SHP77 (cell line): ENCODE measurements at places on chromosomes 2 and 18.

GRCh38 chr2:140063356-140063755 lies 1283.2 kb upstream of the NXPH2 start:
- no peak for DNase-seq

GRCh38 chr2:8430628-8431027 lies 251.2 kb upstream of the ID2 start:
- DNase-seq, result no peak

- no peak for DNase-seq
Measured at GRCh38 chr2:113132414-113133021, 5.1 kb downstream of the IL1RN start.

GRCh38 chr2:7840651-7841380 lies 841.0 kb upstream of the ID2 start:
- DNase-seq, result no peak

GRCh38 chr2:227703280-227703732 lies 14.5 kb downstream of the SLC19A3 start:
- no peak for DNase-seq

DNA sequence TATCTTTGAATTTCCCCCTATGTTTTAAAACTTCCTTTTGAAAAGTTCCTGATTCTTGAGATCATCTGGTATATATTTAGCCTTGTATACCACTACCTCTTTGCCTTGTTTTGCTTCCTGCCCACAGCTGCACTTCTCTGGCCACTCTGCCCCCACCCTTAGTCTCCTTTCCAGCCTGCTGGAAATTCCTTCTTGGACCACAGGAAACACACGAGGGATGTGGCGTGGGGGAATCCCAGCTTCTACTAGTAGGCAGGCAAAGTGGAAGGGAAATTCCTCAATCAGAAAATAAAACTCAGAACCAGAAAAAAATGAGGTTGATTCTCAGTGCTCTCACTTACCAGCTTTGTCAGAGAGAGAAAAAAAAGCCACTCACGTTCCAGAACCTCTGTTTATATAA lies 13.4 kb downstream of the IL18RAP start:
- no peak for DNase-seq

GRCh38 chr2:66478731-66479316 lies 43.9 kb downstream of the MEIS1 start:
- DNase-seq, result no peak

DNA sequence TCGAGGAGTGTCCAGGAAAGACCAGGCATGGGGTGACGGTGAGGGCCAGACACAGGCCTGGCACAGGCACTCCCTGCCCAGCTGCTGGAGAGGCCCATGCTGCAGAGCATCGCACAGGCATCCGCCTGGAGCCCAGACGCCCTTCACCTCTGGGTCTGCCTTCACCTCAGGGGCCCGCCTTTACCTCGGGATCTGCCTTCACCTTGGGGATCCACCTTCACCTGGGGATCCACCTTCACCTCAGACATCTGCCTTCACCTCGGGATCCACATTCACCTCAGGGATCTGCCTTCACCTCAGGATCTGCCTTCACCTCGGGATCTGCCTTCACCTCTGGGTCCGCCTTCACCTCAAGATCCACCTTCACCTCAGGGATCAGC lies 7.7 kb downstream of the KIF1A start:
- DNase-seq, result no peak

DNA sequence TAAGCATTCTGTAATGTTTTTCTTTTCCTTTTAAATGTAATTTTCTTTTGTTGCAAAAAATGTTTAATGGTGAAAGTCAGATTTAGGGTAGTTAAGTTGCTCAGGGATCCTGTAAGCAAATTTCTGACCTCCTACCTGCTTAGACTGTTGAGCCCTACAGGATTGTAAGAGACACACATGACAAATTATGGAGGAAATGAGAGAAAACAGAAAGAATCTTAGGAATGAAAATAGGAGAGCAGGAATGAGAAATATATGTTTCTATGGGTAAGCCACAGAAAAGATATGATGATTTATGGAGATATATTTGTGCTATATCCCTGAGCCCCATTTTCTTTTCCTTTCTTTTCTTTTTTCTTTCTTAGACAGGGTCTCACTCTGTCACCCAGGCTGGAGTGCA lies 28.3 kb downstream of the CYBRD1 start:
- DNase-seq, result no peak

GRCh38 chr18:5510135-5510846 lies 33.5 kb downstream of the EPB41L3 start:
- DNase-seq, result no peak

GRCh38 chr2:181457121-181457740 lies at the start of gene ITGA4:
TSS of gene ITGA4 (plus strand) at chr2:181457386. CDS start at chr2:181457655, 269 bp downstream.
- no peak for DNase-seq

- DNase-seq, result no peak
Measured at GRCh38 chr18:47735041-47735702, 195.3 kb downstream of the SMAD2 start.

- no peak for DNase-seq
Measured at GRCh38 chr2:27664154-27664574, 475 bp downstream of the SLC4A1AP start.

DNA sequence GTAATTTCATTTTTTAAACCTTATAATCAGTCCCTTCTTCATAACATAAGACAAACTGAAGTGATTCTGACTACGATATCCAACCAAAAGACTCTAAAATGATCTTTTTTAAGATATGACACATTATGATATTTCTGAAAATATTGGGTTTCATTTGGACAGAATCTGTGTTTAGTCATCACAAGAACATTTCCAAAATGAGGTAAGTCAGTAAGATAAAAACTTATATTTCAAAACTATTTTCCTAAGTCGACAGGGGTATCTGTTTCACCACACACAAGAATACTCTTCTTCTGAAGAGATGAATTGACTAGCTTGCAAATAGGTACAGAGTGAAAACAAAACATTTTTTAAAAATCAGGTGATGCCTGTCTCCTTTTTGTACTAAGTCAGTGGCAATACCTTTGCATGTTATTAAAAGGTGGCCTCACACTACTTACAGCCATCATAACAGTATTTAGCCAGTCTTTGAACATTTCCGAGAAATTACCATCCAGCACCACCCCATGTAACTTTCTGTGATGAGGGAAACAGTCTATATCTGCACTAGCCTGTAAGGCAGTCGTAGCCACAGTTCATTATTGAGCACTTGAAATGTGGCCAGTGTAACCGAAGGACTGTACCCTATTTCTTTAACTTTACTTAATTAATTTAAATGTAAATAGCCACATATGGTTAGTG lies 13.5 kb downstream of the STK39 start:
- DNase-seq, result no peak

DNA sequence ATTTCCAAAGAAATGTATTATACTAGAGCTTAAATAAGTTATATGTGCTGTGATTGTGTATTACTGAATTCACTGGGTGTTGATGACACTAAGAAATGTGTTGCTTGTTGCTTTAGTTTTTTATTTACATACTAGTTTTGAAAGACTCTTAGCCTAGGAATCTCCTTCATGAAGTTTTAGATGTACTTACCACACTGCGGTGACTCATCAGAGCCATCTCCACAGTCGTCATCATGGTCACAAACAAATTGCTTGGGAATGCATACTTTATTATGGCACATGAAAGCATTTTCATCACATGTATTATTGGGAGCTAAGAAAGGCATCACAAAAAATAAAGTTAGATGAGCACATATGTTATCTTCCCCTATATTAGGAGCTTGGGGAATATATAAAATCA lies 1624.2 kb downstream of the LRP1B start:
- DNase-seq, result no peak

DNA sequence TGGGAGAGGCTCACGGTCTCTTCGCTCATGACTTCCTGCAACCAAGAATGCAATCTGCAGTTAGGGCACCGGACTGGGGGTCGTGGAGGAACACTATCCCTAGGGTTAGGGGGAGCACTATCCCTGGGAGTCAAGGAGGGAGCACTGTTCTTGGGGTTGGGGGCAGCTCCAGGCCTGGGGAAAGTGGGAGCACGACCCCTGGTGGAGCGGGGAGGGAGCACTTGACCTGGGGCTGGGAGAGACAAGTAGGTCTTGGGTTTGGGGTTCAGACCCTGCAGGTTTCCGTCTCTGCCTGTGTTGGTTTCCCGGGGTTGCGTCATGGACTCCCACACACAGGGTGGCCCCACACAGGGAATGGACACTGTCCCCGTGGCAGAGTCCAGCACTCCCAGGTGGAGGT lies 133.6 kb downstream of the TPO start:
- DNase-seq, result no peak

DNA sequence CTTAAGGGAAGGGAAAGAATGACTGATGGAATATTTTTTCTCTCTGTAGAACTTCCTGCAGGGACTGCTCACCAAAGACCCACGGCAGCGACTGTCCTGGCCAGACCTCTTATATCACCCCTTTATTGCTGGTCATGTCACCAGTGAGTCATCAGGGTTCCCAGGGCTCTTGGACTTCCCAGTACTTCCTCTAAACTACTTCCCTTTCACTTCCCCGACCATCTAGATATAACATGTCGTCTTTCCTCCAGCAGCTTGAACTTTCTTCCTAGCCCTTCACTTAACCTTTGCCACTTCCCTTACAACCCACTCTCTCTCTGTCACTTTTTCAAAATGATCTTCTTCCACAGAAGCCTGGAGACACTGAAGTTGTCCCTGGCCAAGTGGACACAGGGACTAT lies 7.2 kb downstream of the STK36 start:
- DNase-seq, result no peak
